Non-pigmented ciliary epithelial cell (primary cell): ENCODE measurements at places on chromosomes 5 and 9.

GRCh38 chr9:114051281-114051680 lies 26.8 kb downstream of the AMBP start:
- no peak for DNase-seq

GRCh38 chr9:128128836-128129590 lies 1.5 kb upstream of the PTGES2 start:
- DNase-seq: no peak

DNA sequence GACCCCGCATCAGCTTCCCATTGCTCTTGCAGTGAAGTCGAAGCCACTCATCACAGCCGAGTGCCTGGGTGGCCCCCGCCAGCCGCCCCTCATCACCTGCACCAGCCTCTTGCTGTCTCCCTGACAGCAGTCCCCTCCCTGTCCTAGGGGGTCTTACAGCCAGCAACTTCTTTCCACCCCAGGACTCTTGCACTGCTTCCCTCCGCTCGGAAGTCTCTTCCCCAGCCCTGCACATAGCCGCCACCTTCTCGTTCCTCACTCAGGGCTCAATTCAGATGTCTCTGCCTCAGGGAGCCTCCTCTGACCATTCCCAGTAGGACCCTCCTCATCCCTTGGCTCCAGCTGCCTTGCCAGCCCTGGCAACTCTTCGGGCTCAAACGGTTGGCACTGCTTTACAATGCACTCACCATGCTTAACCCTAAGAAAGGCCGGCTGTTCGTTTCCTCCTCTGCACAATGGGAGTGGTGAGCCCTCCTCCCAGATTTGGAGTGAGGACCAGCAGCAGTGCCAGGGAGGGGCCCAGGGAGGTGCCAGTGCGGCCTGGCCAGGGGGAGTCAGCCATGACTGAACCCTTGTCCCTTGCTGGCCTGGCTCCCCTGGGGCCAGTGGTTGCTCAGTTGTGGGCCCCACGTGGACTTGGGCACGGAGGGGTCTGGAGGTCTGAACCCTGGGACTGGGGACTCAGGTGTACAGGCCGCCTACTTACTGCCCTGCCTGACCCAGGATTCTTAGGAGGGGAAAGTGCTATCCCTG lies 6.1 kb downstream of the TCF7 start:
- no peak for DNase-seq

GRCh38 chr5:139065306-139065705 lies 132.9 kb downstream of the SIL1 start:
- no peak for DNase-seq
